Esophagus squamous epithelium (tissue), 5 donors: ENCODE measurements at places on chromosomes 1 and 21. TPM values are rescaled to one million over a fixed set of nuclear protein-coding genes. Genes with fewer than 3 reads are reported as not detected.

The PROX1 gene
- 0.70 TPM for total RNA-seq

DNA sequence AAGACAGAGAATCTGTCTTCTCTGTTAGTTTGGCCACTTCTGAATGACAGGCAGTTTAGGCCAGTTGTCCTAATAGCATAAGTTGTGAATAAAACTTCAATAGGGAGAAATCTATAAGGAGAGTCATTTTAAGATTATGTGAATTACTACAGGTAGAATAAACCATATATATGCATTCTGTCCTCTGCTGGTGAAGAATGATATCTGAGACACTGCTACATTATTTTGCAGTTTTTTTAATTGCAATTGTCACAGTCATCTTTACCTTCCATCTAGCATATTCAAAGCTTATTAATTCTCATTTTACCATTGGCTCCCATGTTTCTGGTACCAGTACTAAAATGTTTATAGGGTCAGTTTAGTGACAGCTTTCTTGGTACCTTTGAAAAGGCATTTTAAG is 519.6 kb upstream of the DEPDC1 start:
- DNase-seq, result no peak

- no peak for DNase-seq
Observed at GRCh38 chr1:238674316-238674715, 712.1 kb upstream of the CHRM3 start.

DNA sequence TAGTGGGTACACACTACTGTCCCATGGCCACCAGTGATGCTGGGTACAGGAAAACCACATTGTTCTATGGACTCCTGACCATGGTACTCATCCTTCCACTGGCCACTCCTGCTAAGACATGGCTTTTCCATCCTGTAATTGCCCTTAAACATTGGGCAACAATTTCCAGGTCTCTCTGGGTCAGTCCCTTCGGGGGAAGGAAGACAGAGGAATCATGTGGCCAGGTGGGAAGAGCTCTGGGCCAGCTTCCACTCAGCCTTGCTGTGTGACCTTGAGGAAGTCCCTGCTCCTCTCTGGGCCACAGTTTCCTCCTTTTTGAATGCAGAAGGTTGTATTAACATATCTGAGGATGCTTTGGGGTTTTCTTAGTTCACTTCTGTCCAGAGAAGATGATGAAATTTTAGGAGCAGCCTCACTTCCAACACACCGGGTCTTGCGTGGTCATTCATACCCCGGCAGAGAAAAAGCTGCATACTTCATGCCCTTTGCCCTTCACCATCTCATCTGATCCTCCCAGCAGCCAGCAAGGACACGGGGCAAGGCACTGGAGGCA is 50.8 kb downstream of the SRRM1 start:
- no peak for DNase-seq

DNA sequence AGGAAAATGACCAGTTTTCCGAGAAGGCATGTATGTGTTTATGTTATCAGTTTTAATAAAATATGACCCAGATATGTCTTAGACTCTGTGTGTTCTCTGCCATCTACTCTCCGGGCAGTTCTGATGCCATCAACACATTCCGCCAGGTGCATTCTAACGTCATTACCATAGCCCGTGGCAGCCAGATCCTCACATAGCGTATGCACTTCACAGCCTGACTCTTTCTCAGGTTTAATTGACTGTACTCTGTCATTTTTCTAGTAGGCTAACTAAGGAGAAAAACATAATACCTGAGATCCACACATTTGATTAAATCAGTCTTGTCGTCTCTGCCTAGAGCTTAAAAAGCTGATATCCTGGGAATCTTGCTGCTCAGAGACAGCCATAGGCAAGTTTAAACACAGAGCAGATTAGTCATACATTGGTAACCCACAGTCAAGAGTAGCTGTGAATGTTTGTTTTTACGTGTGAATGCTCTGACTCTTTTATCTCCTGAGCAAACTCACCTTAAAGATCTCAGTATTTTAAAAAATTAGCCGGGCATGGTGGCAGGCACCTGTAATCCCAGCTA is 175.9 kb downstream of the GREM2 start:
- DNase-seq, result no peak

GRCh38 chr1:70718086-70718630 is 307.1 kb downstream of the CTH start:
- no peak for DNase-seq

The ABCA4 gene
- total RNA-seq, result 0.18 TPM

GRCh38 chr1:9362488-9362887 is 69.8 kb downstream of the SPSB1 start:
- no peak for DNase-seq

DNA sequence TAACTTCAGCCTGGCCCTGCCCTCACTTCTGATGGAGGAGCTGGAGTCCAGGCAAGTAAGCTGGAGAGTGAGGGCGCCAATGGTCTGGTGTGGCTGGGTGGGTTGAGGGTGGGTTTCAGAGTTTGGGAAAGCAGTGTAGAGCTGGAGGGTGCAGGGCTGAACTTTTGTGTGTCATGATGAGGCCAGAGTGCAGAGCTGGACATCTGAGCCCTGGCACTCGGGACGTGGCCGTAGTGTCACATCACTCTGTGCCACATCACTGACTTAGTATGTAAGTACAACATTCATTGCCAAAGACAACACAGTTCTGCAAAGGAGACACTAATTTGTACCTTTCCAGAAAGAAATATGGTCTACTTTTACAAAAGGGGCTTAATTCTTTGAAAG is 15.8 kb downstream of the SPATA46 start:
- DNase-seq, result no peak

DNA sequence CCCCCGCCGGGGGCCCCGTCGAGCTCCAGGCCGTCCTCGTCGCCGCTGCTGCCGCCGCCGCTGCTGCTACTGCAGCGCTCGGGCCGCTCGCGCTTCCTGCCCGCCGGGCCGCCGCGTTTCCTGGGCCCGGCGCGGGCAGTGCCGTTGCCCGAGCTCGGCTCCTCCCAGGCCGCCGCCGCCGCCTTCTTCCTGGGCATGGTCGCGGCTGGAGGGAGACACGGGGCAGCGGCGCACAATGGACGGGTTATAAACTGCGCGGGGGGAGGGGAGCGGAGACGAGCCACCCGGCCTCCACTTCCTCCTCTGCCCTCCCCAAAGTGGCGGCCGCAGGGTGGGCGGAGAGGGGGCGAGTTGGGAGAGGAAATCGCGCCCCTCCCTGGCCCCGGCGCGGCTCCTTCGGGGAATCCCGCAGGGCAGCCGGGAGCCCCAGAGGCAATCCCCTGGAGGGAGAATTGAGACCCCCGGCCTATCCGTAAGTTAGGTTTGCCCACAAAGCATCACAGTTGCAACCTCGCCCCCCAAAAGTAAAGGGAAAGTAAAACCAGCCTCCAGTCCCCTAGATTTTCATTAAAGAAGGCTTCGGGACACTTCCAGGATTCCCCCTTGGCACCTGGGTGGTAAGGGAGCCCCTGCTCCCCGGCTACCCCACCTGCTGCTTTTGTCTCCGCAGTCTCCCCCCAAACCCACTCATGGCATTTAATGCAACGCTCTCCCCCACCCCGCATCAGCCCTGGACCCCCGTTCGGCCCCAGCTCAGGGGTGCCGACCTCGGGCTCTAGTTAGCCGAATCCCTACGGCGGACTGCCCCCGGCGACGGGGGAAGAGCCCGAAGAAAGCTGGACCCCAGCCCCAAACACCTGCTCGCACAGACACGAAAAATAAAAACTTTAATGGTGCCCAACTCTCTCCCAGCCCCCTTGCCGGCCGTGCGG is 893 bp downstream of the RCC2 start:
- no peak for DNase-seq

GRCh38 chr21:46368533-46369285 is 44.8 kb downstream of the PCNT start:
- DNase-seq, result no peak

- no peak for DNase-seq
Observed at GRCh38 chr1:38291906-38292521, 245.4 kb upstream of the POU3F1 start.

DNA sequence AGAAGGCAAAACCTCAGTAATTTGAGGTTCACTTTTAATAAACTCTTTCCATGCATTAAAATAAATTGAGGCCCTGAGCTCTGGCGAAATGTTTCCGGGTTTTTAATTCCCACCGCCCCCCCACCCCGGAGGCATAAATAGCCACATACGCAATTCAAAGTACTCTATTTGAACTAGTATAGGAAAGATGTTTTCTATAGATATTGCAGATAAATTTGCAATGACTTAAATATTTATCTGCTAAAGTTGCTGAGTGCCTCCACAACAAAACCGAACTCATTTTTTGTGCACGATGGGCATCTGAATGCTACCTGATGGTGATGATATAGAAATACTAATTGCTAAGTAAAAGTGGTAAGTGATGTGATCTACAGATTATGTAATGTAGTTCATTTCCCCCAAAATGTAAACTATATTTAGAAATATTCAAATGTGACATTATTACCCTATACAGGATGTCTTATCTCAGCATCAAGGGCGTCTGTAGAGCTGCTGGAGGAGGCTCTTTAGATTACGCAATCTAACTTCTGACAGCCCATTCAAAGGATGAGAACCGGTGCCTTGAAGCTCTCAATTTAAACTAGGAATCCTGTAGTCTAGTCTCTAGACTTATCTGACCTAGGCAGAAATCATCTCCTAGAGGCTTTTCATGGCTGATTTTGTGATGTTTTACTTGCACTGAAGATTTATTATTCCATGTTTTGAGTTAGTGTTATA is 8.5 kb downstream of the IRF2BP2 start:
- DNase-seq, result no peak

DNA sequence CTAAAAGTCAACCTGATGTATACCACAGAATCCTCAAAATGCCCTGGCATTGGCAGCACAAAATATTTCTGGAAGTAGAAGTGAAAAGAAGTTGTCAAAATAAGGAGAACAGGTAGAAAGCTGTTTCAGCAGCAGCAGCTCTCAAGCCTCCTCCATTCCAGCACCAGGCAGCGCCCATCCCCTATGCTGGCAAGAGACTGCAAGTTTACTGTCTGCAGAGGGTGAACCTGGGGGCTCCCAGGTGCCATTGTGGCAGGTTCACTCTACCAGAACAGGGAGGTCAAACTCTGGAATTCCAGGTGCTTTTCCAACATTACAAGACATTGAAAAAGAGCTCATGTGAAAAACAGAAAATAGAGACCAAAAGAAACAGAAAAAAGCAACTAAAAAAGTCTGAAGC is 128.8 kb upstream of the CTTNBP2NL start:
- no peak for DNase-seq

The WNT2B gene
- 2.9 TPM for total RNA-seq

DNA sequence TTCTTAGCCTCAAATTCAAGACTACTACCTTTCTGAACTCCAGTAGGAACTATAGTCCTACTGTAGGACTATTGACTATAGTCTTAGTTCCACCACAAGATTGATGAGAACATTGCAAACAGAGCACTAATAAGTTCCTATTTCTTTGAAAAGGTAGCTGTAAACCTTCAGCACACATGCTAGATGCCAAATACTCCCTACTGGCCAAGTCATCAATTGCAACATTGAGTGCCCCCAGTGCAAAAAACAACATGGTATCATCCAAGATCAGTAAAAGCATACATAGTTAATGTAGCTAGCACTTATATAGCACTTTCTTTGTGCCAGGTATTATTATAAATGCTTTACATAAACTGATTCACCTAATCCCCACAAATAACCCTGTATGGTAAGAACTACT is 99.8 kb downstream of the MRPL39 start:
- no peak for DNase-seq

DNA sequence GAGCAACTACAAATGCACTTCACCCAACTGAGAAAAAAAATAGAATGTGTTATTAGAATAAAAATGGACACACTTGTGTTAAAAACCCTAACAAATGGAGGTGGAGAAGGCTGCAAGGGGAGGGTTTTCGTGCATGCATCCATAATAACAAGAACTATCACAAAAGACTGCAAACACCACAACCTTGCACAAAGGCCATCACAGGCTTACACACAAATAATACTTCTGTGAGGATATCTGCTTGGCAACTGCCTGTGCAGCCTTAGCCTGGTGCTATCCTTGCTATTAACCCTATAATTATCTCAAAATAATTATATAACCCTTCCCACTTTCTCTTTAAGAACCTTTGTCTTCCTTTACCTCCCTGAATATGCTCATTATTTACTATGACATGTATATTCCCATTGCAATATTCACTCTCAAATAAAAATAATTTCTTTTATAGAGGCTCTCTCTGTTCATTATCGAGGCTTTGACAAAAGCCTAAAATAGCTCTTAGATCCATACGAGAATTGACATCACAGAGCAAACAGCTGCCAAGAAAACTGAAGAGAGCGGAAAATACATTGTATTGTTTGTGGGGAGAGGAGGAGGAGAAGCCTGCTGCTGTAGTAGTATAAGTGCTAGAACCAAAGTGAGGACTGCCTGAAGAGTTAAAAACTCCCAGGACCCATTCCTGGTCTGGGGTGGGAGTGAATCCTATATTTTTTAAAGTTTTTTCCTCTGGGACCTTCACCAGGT is 1768.7 kb downstream of the BRINP3 start:
- DNase-seq, result no peak

- DNase-seq, result no peak
Observed at GRCh38 chr1:65946960-65947359, 154.3 kb downstream of the PDE4B start.

The NASP gene
- total RNA-seq, result 71.7 TPM

DNA sequence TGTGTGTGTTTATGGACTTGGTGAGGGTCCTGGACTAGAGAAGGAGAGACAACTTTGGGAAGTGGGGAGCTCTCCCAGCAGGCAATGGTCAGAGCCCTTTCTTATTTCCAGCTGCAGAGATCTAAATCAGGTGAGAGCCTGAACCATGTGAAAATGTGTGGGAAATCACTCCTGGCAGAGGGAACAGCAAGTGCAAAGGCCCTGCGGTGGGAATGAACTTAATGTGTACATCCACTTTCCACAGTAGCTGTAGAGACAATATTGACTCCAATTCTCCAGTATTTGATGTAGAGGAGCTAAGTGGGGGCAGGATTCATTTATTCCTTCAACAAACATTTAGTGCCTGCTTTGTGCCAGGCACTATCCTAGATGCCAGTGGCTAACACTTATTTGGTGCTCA is 14.7 kb upstream of the POU3F1 start:
- no peak for DNase-seq

DNA sequence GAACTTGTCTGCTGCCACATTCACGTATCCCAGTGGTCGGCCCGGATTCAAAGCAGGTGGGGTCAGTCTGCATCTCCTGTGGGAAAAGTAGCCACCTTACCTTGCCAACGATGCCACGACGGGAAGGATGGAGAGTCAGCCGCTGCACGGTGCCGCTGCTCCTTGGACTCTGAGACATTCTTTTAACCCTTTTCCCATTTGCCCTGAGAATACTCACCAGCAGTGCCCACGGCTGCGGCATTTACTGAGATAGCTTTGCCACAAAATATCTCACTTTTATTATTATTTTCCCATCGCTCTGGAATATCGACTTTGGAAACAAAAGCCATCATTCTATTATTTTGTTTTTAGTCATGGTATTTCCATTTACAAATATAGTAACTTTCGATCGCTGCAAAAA is 15.3 kb upstream of the TTC34 start:
- no peak for DNase-seq

The SSX2IP gene
- 9.4 TPM for total RNA-seq

- DNase-seq, result no peak
Observed at GRCh38 chr1:38000529-38001455, 4.5 kb downstream of the FHL3 start.

DNA sequence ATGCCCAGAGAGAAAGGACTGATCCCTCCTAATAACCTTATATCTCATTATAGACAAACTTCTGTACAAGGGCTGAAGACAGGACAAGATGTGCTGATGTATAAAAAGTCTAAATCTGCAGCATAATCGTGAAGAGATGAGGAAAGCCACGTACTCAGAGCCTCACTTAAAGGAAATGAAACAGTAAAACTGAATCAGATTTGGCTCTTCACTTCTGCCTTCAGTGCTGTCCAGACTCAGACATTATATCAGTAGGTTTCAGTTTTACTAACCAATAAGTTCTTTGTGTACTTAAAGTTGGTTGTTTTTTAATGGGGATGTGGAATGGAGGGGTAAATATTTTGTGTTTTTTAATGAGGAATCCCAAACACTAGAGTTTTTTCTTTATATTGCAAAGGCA is 45.3 kb upstream of the RGS1 start:
- DNase-seq, result no peak
